ENCODE measurements at places on chromosomes 11 and 22.

DNA sequence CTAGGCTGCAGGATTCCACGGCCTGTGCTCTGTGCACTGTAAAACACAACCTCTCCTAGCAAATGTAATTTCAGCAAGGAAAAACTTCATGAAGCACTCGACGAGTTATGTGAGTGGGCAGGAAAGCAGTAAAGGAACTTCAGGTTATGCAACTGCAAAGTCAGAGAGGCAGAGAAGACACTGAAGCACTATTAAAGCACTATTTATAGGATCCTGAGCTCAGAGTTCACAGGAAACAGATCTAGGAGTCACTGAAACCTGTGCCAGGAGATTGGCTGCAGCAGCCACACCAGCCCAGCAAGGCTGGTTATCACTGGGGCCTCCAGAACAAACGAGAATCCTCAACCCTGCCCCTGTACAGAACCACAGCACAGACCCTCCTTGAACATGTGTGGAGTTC is 2.5 kb downstream of the SMIM35 start:
- no peak for DNase-seq

DNA sequence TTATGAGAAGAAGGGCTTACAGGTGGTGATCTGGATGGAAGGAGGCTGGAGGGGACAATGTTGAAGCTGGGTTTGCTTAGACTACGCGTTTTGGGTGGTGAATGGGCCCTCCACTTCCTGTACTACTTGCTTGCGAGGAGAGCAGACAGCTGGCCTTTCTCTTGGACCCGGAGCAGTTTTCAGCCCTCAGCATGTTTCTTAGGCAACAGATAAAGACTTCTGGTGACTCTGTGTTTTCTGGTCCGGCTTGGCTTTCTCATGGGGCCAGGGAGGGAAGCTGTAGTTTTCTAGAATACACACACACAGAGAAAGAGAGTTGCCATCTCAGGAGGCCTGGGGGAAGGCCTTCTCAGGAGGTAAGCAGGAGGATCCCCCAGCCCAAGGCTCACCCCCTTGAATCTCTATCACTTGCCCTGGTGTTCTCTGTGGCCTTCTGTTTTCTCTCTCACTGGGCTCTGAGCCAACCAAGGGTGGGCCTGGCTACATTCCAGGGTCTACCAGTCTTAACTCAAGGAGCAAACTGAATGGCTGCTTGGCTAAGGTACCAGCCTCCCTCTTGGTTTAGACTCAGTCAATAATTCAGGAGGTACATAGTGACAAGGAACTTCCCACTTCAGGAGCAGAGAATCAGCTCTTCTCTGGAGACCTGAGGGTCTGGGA is 2.4 kb downstream of the CCS start:
- DNase-seq = no peak

DNA sequence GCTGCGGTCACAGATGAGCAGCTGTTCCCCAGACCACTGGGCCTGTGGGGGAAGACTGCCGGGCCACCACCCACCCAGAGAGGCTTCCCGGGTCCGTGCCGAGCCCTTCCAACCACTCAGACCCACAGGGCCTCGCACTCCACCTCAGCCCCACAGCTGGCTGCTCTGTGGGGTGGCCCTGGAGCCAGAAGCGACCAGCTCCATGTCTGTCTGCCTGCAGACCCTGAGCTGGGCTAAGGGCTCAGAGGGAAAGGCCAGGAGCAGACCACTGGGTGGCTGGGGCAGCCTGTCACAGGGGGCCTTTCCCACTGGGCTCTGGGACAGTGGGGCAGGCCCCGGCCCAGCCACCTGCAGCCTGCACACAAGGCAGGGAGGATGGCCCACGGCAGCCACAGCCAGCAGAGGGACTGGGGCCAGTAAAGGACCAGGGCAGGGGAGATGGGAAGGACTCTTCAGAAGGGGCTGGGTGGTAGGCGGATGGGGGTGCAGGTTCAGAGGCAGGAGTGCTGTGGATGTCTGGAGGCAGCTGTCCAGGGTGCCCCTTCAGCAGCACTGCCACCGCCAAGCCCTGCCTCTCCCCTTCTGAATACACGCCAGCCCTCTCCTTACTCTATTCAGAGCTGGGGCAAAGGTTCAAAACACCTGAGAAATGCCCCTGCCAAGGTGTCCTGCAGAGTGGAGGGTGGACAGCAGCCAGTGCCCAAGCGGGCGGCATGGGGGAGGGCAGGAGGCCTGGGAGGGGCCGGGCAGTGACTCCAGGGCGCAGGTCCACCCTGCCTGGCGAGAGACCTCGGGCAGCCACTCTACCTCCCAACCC is 32.2 kb downstream of the GNB1L start:
- DNase-seq = peak; percentile 66

DNA sequence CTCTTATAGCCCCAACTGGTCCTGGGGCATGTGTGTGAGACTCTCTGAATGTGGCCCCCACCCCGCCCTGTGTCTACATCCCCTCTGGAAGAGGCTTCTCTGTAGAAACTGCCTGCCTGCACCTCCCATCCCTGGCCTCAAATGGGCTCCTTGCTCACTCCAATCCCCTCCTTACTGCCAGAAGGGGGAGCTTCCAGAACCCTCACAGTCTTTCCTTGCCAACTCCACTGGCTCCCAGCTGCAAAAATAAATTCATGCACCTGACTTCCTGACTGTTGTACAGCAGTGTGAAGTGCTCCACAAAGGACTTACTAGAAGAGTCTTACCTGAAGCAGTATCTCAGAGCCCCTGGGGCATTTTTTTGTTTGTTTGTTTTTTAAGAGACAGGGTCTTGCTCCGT is 15.2 kb upstream of the SERPIND1 start:
- no peak for DNase-seq

- DNase-seq = no peak
These were observed 30.0 kb upstream of the RAB39A start for GRCh38 chr11:107898270-107898669.

- no peak for DNase-seq
These were observed 91.4 kb upstream of the BIRC3 start for GRCh38 chr11:102225689-102226568.

GRCh38 chr11:79097246-79097875 is 343.5 kb downstream of the TENM4 start:
- no peak for DNase-seq

DNA sequence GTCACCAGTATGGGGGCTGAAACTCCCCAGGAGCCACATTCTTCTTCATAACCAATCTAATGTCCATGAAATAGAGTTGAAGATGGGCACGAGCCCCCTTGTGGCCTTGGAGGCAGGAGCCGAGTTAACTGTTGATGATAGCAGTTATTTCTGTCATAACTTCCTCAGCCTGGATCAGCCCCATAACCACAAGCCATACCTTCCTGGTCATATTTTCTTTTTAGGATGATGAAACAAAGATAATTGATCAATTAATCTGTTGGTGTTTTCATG is 65.0 kb upstream of the TTC12 start:
- DNase-seq = no peak

- no peak for DNase-seq
These were observed 32.2 kb upstream of the SLC22A12 start for GRCh38 chr11:64558869-64559268.
